NCI-H2081 treated with DMSO at 0.1 percent for 48 hours (cell line): ENCODE measurements at places on chromosomes 5 and 9.
A peak's percentile ranks its signal among the peaks of the same experiment; 100 is the strongest.

- DNase-seq, result no peak
These were observed 460.2 kb downstream of the ICE1 start for GRCh38 chr5:5882706-5883105.

DNA sequence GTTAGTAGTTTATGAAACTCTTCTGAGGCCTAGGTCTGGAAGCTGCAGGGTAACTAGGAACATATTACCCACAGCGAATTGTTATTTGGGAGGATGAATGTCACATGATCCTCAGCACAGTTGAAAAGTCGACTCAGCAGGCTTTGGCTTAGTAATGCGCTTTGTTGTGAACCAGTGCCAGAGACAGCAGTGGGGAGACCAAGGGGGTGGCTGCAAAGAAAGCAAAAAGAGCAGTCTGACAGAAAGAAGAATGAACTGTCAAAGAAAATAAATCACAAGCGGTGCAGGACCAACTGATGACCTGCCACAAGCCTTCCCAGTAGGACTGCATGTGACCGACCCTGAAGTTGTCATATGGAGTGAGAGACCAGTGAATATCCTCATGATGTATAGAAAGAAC is 170.0 kb downstream of the CCDC171 start:
- no peak for DNase-seq

GRCh38 chr5:59027145-59027907 is 444.5 kb downstream of the RAB3C start:
- DNase-seq, result no peak

- no peak for DNase-seq
These were observed 21.5 kb upstream of the JADE2 start for GRCh38 chr5:134503937-134504437.

DNA sequence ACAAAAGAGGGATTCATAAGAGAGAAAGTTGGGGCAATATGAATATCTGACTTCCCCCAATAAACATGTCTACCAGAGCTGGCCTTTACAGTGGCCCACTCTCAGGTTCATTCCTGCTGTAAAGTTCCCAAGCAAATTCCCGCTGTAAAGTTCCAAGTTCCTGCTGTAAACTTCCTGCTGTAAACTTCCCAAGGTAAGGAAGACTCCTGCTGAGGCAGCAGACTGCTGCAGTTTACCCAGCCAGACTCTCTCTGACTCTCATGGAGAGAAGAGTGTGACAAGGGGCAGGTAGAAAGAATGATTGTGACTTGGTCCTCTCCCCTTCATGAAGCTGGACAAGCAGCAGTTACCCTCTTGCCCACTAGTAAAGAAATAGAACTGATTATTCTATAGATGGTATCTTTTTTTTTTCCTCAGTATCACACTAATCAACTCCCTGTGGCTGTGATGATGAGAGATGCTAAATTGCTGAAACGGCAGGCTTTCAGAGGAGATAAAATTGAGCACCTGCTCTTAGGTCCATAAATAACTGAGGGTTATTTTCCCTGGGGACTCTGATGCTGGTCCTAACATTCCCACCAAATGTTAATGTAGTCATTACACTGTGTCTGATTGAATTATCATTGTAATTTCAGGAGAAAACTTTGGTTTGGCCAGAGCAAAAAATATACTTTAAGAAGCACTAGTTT is 220.4 kb downstream of the PARP8 start:
- no peak for DNase-seq

GRCh38 chr9:107647611-107648010 is 158.0 kb upstream of the KLF4 start:
- no peak for DNase-seq

DNA sequence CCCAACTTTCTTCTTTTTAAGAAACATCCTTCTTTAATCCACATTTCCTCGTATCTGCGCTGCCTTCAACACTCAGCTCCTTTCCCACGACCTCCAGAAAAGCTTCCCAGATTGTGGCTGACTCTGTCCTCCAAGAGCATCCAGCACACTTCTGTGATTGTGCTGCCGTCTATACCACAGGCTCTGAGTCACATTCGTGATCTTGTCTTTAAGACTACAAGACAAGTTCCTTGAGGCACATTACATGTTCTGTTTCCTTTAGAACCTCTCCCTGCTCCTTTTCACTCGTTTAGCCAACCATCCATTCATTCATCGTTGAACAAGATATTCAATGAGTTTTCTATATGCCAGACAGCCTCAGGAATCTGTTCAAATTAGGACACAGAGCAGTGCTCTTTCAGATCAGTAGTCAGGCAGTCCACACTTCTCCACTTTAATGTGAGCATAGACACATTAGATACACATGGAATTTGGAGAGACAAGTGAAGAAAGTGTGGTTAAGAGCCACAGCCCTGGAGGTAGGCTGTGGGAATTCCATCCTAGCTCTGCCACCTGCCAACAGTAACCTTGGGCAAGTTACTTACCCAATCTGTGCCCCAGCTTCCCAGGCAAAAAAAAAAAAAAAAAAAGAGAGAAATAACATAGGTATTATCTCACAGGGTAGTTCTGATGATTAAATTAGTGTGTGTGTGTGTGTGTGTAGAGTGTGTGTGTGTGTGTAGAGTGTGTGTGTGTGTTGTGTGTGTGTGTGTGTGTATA is 18.9 kb downstream of the WHRN start:
- DNase-seq, result no peak

DNA sequence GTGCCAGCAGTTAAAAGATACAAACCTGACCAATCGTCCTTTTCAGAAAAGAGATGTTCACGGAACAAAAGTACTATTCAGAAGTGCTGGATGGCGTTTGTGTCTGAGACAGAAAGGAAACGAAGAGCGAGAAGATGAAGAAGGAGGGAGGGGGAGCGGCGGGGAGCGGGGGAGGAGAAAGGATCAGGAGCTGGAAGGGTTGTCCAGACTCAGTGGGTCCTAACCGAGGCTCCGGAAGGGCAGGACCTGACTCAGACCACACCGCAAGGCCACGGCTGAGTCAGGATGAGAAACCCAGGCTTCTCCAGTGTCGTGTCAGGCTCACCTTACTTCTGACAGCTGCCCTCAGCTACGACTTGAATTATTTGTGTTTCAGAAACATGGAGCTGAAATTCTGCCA is 46.2 kb downstream of the PAX5 start:
- no peak for DNase-seq

GRCh38 chr5:33339413-33339812 is 101.4 kb upstream of the TARS1 start:
- DNase-seq, result no peak

DNA sequence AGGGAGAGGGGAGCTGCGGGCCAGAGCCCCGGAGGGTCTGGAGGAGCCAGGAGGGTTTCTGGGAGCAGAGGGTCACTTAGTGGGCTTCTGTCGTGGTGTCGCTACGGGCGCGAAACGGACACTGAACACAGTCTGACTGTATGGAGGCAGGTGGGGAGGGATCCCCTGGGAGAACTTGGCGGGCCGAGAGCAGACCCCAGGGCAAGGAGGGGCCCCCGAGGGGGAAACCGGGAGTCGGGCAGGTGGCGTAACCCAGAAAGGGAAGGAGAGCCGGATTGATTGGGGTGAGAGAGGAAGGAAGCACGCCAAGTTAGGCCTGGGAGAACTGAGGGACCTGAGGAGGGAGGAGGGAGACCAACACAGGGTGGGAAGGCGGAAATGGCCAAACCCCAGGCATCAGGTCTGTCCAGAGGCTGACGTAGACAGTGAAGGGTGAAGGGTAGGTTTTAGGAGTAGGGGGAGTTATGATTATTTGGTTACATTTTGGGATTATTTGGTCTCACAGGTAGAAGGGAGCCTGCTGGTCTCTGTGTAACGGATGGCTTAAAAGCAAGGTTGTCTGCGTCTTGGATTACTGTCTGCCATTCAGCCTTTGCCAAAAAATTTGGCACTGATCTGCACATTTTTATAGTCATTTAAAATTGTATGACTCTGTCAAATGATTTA is 3.3 kb upstream of the MSMP start:
- peak; percentile 47 for DNase-seq

- no peak for DNase-seq
These were observed 44.1 kb upstream of the FOXE1 start for GRCh38 chr9:97808972-97809371.

GRCh38 chr5:26761045-26761444 is 277.3 kb downstream of the CDH9 start:
- DNase-seq, result peak; percentile 96

GRCh38 chr5:151880324-151880723 is 44.3 kb downstream of the GLRA1 start:
- DNase-seq, result no peak

DNA sequence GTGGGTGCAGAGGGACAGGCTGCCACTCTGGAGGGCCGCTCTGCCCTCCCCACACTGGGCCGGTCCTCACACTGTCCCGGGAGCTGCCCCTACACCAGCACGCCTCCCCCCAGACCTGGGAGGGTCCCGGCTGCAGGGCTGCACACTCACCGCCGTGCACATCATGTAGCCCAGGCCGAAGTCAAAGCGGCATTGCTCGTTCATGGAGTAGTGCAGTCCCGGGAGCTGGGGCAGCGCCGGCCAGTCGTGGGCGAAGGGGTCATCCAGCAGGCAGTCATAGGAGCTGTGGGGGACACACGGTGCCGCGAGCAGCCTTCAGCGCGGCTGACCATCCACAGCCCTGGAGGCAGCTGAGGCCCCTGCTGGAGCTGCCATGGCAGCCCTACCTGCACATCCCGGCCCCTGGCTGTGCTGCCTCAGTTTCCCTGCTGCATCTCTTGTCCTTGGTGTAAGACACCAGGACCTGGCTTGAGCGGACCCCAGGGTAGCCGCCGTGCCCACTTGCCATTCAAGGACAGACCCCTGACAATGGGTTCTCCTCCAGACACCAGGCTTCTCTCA is 93.2 kb downstream of the ZNF354C start:
- DNase-seq, result no peak

GRCh38 chr5:176154821-176155220 is 83.4 kb upstream of the SIMC1 start:
- DNase-seq, result no peak

DNA sequence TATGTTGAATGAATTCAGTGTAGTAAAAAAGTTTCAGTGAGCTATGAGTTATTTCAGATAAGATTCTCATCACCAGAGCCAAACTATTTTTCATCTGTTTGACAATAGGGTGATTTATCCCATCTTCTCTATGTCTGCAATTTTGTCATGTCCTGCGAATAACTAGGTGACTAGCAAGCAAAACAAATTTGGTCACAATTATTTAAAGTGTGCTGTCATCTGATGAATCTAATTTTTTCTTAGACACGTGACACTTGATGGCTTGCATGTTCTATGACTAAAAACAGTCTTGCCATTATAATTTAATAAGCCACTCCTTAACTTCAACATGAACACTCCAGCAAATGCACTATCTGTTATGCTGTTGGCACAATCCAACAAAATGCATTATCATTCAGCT is 35.0 kb downstream of the FEM1C start:
- no peak for DNase-seq

DNA sequence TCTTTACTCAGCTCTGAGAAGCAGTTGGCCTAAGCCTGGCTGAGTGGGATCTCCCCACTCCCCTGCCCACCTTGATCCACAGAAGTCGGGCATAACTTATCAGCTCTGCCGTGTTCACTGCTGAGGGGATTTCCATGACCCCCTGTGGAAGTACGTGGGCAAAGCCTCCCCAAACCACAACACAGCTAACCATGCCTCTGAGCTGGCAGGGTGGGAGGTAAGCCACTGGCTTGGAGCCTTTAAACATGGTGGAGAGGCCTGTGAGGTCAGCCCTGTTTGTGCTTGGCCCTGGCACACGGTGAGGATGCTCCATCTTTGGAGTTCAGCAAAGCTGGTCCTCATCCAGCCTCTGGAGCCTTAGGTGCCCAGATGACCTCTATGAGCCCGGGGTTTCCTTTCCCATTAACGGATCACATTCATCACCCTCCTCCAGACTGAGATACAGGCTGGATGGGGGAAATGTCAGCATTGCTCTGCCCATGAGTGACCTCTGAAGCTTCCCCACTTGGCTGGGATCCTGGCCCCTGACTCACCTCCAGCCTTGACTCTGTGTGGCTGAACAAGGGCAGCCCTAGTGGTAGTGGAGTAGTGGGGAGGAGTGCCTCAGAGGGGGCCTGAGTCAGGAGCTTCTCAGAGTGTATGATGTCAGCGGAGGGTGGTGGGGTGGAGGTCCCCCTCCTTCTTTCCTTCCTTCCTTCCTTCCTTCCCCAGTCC is 6.2 kb downstream of the PDLIM4 start:
- no peak for DNase-seq

GRCh38 chr5:179321206-179321987 is 23.9 kb downstream of the ADAMTS2 start:
- DNase-seq, result no peak

DNA sequence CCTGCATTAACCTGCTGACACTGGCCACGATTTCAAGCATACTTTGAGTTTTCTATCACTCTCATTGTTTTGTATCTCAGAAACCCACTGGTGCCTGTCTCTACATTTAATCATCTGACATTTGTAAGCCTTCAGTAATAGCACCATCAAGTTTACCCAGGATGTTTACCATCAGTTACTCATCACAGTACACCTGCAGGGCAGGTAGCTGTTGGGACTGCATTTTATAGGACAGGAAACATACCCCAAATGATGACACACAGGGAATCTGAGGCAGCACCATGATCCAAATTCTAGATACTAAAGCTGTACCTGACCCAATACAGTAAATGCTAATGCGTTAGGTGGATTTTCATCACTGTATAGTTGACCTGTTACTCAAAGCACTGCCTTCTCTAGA is 114.2 kb downstream of the FEM1C start:
- no peak for DNase-seq

GRCh38 chr5:127518319-127518621 is 830 bp downstream of the PRRC1 start:
- no peak for DNase-seq

DNA sequence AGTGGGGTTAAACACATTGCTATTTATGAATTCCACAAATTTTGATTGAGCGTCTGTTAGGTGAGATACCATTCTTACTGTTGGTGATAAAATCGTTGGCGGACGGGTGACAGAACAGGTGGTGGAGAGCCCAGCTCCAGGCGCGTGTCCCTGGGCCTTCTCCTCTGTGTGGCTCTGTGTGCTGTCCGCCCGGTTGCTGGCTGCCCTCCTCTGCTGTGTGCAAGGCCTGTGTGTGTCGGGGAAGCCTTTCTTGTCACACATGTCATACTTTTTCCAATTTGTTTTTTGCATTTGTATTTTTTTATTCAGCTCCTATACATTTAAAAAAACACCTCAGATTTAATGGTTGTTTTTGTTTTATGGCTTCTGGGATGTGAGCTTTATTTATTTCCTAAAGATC is 33.9 kb downstream of the TENT4A start:
- DNase-seq, result no peak

DNA sequence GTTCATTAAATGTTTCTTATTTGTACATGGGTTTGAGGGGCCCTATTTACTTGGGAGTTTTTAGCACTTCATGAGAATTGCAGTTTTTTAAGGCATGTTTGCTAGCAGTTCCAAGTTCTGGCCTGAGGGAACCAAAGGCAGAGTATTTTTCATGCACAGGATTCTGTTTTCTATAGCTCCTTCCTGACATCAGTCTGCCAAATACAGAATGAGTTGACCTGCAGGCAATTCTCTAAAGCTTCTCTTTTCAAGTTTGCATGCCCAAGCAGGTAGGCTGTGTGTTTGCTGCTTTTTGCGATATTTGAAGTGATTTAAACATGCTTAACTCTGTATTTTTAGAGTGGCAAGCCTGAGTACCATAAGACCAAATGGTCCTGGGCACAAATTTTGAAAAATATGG is 75.8 kb downstream of the AOPEP start:
- no peak for DNase-seq
